ENCODE measurements at places on chromosomes 12 and 14.

DNA sequence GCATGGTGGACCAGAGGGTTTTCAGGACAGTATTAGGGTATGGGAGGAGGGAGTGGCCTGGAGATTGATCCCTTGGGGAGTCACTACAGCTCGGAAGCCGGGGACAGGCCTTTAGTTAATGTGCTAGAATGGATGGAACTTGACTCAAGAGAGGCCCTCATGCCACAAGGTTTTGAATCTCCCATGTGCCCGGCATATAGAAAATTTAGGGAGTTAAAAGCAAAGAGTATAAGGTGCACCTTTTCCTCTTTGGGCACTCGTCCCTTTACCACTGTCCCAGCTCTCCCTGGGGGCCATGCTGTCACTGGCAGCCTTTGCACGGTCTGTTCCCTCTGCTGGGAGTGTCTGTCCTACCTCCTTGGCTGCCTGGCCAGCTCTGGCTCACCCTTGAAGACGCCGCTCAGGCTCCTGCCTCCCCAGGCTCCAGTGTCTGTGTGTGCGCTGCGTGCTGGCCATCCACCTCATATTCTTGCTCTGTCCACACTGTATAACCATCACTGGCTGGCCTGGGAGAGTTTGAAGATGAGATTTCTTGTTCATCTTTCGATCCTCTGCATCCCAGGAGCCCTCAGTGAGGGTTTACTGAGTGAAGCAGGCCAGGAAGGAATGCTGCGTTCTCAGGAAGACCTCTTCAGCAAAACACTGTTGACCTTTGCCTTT, 161.3 kb downstream of the ZFP36L1 start:
- DNase-seq, result no peak

GRCh38 chr12:31021181-31021580, 52.5 kb upstream of the DDX11 start:
- DNase-seq, result no peak

DNA sequence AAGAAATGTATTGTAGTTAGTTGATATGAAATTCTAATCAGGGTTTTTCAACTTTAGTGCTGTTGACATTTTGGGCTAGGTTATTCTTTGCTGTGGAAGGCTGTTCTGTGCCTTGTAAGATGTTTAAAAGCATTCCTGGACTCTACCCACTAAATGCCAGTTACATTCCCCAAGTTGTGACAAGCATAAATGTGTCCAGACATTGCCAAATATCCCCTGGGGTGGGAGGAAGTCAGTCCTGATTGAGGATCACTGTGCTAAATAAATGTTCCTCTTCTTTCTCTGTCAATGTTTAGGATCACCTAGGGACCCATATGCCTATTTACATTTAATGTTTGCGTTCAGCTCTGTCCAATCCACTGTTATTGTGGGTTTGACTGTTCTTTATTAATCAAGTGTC, 268.3 kb downstream of the TMTC2 start:
- DNase-seq, result no peak

GRCh38 chr12:126784328-126784921, 1482.5 kb upstream of the TMEM132C start:
- DNase-seq, result no peak

GRCh38 chr14:60161196-60162107, 3.7 kb downstream of the DHRS7 start:
- DNase-seq, result no peak

GRCh38 chr12:13835652-13836051, 145.8 kb downstream of the GRIN2B start:
- DNase-seq, result no peak

DNA sequence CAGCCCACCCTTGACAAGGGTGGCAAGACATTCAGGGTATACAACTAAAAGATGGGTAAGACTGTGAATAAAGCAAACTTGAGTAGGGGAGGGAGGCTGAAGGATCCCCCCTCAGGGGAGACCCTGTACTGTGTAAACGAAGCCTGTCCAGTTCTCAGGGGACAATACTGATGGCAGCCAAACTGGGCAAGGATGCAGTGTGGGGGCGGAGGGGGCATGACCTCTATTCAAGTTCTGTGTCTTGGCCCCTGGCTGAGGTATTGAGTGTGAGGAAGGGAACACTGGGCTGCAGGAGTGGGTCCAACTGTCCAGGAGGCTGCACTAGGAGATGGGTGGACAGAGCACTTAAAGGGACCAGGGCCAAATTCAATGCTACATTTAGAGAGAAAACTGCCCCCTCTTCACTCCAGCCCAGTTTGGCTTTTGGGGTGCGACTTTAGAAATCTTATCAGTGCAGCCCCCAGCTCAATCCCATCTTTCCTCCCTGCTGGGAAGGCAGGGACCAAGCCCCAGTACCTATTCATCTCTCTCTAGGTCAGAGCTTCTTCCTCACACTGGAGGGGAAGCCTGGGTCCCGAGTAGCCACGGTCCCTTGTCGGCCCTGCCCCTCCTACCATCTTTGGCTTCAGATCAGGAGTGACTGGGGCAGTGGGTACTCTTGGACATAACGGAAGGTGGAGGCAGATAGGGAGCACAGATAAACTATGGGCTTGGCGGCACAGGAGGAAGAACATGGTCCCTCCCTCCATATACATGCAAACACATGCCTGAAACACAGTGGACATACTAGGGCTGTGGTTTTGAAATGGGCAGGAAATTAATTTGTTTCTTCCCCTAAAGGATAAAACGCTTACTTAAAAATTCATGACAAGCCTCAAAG, 11.8 kb downstream of the SLC39A5 start:
- DNase-seq, result no peak

GRCh38 chr12:74286254-74286653, 251.4 kb upstream of the ATXN7L3B start:
- DNase-seq, result no peak

DNA sequence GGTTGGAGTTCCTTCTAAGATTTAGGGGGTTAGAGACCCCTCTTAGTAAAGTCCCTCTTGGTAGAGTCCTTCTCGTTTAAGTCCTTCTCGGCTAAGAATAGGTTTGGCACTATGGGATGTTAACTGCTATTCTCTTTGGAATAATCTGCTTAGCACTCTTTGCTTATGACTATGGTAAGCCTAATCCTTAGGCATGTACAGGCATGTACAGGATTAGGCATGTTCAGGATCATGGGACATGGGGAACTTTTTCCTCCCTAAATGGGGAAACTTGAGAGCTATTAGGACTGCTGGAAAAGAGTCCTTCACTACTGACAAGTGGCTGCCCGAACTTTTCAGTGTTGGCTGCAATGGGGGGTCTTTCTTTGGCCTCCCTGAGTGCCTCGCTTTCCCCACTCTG, 193.3 kb downstream of the TMEM117 start:
- DNase-seq, result no peak

Measured in left forelimb (tissue), 1 donor.